ENCODE measurements at places on chromosomes 6 and 20. TPM values are rescaled to one million over a fixed set of nuclear protein-coding genes. Genes with fewer than 3 reads are reported as not detected.

DNA sequence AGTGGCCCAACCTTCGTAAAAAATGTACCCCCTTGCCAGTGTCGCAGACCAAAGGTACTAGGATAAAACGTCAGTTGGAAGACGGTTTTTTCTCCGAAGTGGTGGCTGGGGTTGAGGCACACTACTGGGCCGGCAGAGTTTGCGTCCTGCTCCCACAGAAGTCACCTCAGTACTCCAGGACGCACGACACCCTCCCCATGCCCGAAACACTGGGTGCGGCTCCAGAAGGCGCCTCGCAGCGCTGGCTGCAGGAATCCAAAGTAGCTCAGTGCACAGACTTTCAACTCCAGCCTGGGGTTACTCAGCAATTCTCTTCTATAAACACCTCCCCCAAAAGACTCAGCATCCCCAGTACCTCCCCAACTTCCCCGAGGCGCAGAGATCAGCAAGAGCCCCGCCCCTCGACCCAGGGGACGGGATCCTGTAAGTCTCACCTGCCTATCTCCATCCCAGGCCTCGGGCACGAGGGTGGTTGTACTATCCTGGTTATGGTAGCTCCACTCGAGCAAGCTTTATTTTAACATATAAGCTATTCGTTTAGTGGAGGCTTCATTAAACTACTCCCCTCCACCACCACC lies 88.2 kb downstream of the ZFP64 start:
- no peak overlapping the region for H3K27ac ChIP-seq
- H3K36me3 ChIP-seq = peaks cover 1% of the 10 kb centered on the region
- peak overlapping the region; percentile 35 for H3K4me3 ChIP-seq
- no peak for DNase-seq
- peaks cover 15% of the 10 kb centered on the region for H3K27me3 ChIP-seq

DNA sequence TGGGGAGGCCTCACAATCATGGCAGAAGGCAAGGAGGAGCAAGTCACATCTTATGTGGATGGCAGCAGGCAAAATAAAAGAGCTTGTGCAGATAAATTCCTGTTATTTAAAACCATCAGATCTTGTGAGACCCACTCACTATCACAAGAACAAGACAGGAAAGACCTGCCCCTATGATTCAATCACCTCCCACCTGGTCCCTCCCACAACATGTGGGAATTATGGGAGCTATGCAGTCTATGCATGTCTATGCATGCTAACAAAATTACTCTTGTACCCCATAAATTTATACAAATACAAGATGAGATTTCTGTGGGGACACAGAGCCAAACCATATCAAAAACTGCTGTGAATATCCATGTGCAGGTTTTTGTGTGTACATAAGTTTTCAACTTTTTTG lies 25.6 kb upstream of the SCP2D1 start:
- H3K27ac ChIP-seq = no peak overlapping the region
- no peaks in the 10 kb centered on the region for H3K36me3 ChIP-seq
- H3K4me1 ChIP-seq = no peaks in the 10 kb centered on the region
- no peak overlapping the region for H3K4me3 ChIP-seq
- DNase-seq = no peak

GRCh38 chr20:53579581-53580375 lies 13.9 kb downstream of the ZNF217 start:
- DNase-seq = peak; percentile 25
- no peak overlapping the region for H3K4me3 ChIP-seq
- peaks cover 56% of the 10 kb centered on the region for H3K36me3 ChIP-seq
- peaks cover 39% of the 10 kb centered on the region for H3K4me1 ChIP-seq
- H3K27me3 ChIP-seq = no peaks in the 10 kb centered on the region
- peak overlapping the region; percentile 63 for H3K27ac ChIP-seq

DNA sequence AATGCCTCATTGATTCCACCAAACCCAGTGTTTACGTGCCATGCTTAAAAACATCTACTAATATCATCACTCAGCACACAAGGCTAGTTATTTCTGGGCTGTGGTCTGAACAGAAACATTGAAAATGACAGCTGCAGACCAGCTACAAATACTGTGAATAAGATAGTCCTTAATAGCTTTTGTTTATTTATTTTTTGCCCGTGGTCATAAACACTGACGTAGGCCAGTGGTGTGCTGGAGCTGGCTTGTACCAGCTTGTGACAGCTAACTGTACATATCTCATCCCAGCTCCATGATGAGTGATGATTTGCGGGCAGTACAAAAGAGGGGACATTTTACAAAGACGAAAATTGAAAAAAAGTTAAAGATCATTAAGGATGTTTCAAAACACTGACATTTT lies 1057.0 kb downstream of the EPHA7 start:
- no peak overlapping the region for H3K27ac ChIP-seq
- DNase-seq = no peak
- H3K36me3 ChIP-seq = no peaks in the 10 kb centered on the region
- H3K4me1 ChIP-seq = no peaks in the 10 kb centered on the region
- no peak overlapping the region for H3K4me3 ChIP-seq

DNA sequence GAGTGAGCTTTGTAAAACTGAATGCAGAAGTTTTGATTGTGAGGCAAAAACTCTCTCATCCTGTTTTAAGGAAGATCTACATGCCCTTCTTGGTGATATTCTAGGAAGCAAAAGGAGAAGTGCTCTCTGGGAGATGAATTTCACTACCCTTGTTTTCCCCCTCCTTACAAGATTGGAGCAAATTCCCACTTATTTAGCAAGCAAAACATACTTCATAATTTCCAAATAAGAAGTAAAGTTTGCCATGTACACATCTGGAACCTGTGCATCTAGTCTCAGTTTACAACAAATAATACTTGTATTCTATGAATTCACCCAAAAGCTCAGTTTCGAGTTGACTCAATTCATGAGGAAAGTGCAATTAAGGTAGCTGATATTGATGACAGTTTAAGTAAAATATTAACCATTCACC lies 27.6 kb upstream of the IFNGR1 start:
- H3K4me1 ChIP-seq = peaks cover 3% of the 10 kb centered on the region
- H3K36me3 ChIP-seq = no peaks in the 10 kb centered on the region
- no peak overlapping the region for H3K4me3 ChIP-seq
- H3K27ac ChIP-seq = no peak overlapping the region

GRCh38 chr6:14543971-14544585 lies 426.5 kb downstream of the CD83 start:
- DNase-seq = no peak
- H3K36me3 ChIP-seq = no peaks in the 10 kb centered on the region
- H3K27ac ChIP-seq = no peak overlapping the region
- H3K4me1 ChIP-seq = no peaks in the 10 kb centered on the region
- no peaks in the 10 kb centered on the region for H3K27me3 ChIP-seq

DNA sequence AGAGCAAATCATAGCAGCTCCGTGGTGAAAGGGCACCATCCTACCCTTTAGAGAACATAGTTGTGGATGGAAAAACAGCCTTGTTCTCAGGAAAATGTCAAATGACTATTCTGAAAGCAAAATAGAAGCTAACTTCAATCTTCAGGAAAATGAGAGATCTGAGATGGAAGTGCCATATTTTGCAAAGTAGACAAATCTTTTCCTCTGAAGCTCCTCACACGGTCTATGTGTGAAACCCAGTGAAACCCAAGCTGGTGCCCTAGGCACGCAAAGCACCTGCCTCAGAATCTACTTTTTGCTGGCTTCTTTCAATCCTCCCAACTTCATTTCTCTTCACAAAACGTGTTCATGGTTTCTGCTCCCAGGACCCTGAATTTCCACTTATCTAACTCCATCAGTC lies 325.2 kb upstream of the CDH4 start:
- H3K27me3 ChIP-seq = peaks cover 14% of the 10 kb centered on the region
- no peak overlapping the region for H3K4me3 ChIP-seq
- H3K36me3 ChIP-seq = no peaks in the 10 kb centered on the region
- DNase-seq = no peak
- no peaks in the 10 kb centered on the region for H3K4me1 ChIP-seq
- H3K27ac ChIP-seq = no peak overlapping the region

- no peaks in the 10 kb centered on the region for H3K27me3 ChIP-seq
- H3K27ac ChIP-seq = peak overlapping the region; percentile 61
- DNase-seq = peak; percentile 35
These were observed 167.5 kb upstream of the PLCB4 start for GRCh38 chr20:8901237-8902025.

DNA sequence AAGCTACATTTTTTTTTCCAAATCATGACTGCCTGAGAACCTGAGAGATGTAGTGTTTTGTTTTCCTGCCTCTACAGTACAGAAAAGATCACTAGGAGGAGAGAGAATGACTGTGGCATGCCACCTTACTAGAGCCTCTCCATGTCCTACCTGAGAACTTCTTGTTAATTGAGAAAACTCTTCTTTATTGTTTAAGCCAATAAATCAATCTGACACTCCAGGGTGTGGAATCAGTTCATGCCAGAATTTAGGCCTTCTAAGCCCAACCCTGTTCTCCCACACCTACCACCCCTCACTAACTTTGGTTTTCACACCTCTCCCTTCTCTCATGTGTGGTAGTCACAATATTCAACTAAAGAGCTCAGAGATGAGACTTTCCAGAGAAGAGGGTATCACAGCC lies 24.9 kb upstream of the BTN3A2 start:
- H3K36me3 ChIP-seq = no peaks in the 10 kb centered on the region
- H3K4me3 ChIP-seq = no peak overlapping the region
- H3K27me3 ChIP-seq = peaks cover 28% of the 10 kb centered on the region
- no peak overlapping the region for H3K27ac ChIP-seq
- no peak for DNase-seq

DNA sequence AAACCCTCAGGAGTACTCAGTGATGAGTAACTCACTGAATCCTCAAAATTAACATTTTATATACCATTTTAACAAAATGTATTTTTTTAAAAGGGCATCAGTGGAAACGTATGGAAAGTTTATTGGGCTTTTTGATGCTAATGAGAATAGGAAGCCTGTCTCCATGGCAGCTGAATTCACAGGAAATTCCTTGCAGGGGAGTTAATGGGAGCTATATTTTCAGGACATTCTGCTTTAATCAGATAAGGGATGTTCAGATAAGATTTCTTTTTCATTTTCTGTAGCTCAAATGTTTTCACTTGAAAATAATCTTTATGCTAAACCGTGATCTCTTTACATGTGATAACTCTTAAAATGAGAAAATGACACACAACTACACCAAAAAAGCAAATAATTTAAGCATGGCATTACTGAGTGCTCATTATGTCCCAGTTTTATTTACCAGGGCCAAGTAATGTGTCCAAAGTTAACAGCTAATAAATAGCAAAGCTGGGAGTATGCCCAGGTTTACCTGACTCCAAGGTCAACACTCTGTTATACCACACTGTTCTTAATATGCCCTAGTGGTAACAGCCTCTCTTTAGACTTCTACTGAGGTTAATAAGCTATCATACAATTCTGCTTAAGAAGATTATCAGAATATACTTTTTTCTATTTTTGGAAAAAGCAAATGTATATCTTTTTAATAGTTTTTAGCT lies 348.1 kb downstream of the GRIK2 start:
- H3K4me1 ChIP-seq = no peaks in the 10 kb centered on the region
- DNase-seq = no peak

DNA sequence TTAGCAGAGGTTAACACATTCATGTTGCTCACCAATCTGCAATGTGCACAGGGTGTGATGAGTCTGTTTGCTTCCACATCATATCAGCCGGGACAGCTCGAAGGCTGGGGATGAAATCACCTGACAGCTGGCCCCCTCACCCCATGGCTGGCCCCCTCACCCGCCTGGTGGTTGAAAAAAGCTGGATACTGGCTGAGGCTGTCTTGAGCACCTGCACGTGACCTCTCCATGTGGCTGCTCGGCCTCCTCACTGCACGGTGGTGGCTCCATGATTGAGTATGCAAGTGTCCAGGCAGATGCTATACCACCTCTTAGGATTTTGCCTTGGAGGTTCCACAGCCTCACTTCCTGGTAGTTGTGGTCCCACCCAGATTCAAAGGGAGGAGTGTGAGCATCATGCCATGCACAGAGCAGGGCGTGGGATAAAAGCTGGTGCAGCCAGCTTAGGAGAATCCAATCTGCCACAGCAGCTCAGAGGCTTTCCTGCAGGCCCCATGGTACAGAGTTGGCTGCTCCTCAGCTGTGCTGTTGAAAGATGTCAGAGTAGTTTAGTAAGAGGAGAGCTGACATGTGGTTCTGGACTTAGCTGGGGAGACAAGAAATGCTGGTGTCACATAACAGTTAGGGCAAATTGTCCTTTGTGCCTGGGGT lies 29.6 kb upstream of the SYNDIG1 start:
- no peaks in the 10 kb centered on the region for H3K36me3 ChIP-seq
- DNase-seq = no peak
- H3K4me1 ChIP-seq = no peaks in the 10 kb centered on the region
- H3K4me3 ChIP-seq = no peak overlapping the region

DNA sequence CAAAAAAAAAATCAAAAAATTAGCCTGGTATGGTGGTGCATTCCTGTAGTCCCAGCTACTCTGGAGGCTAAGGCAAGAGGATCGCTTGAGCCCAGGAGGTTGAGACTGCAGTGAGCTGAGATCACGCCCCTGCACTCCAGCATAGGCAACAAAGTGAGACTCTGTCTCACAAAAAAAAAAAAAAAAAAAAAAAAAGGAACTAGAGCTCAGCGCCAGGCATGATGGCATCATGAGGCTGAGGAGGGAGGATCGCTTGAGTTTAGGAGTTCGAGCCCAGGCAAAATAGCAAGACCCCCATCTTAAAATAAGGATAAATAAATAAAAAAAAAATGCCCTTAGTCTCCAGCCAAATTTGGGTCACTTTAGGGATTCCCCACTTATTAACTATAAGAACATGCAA lies 40.4 kb upstream of the PIM1 start:
- peaks cover 33% of the 10 kb centered on the region for H3K4me1 ChIP-seq
- H3K4me3 ChIP-seq = no peak overlapping the region
- no peak for DNase-seq
- no peaks in the 10 kb centered on the region for H3K27me3 ChIP-seq
- no peaks in the 10 kb centered on the region for H3K36me3 ChIP-seq

CTAGE9 gene
- not detected for total RNA-seq

SMLR1 gene
- not detected for total RNA-seq

COX7A2 gene
- total RNA-seq = 246 TPM
